ENCODE measurements at places on chromosomes 3 and 15. TPM values are rescaled to one million over a fixed set of nuclear protein-coding genes. Genes with fewer than 3 reads are reported as not detected.

KCNAB1 gene
- not detected for total RNA-seq

PPM1L gene
- total RNA-seq, result 2.7 TPM

FOXB1 gene
- 0.68 TPM for total RNA-seq

PAK6 gene
- 0.33 TPM for total RNA-seq

SOX14 gene
- not detected for total RNA-seq

CRABP1 gene
- total RNA-seq, result not detected

CHDH gene
- 0.62 TPM for total RNA-seq

CCR8 gene
- 5.7 TPM for total RNA-seq

AGBL1 gene
- not detected for total RNA-seq

EHD4 gene
- 28.4 TPM for total RNA-seq

CHST13 gene
- not detected for total RNA-seq

FHIT gene
- 23.8 TPM for total RNA-seq

ADGRG7 gene
- not detected for total RNA-seq

OSBPL10 gene
- total RNA-seq, result 14.5 TPM

TMEM108 gene
- not detected for total RNA-seq

KLHL6 gene
- total RNA-seq, result 44.9 TPM

ALS2CL gene
- 0.99 TPM for total RNA-seq

TM4SF1 gene
- total RNA-seq, result 0.26 TPM

MRPL46 gene
- 49.1 TPM for total RNA-seq

SEMA7A gene
- total RNA-seq, result 88.0 TPM

PLA2G4D gene
- total RNA-seq, result not detected

FAM3D gene
- not detected for total RNA-seq

SLC25A38 gene
- total RNA-seq, result 37.8 TPM

TNFAIP8L3 gene
- 0.77 TPM for total RNA-seq

FETUB gene
- total RNA-seq, result not detected
